ENCODE measurements at places on chromosomes 7 and 10.

- DNase-seq, result no peak
Measured at GRCh38 chr7:151046603-151047573, 1.4 kb upstream of the ASIC3 start.

GRCh38 chr10:7389346-7389745 is 21.5 kb downstream of the SFMBT2 start:
- no peak for DNase-seq

GRCh38 chr7:25303281-25304181 is 75.2 kb upstream of the NPVF start:
- DNase-seq, result no peak

DNA sequence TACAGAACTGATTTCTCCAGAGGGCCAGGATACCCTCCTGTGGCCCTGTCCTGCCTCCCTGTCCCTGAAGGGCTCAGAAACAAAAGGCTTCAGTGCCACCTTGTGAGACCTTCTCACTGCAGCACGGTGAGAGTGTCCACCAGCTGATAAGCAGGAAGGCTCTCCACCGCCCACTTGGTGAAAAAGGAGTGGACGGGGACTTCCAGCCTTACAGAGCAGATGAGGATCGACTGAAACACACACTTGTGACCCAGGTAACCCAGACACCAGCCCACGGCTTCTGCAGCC is 330.1 kb downstream of the GRID1 start:
- DNase-seq, result no peak

- no peak for DNase-seq
Measured at GRCh38 chr7:76048668-76048988, 722 bp downstream of the MDH2 start.

GRCh38 chr10:35417795-35418194 is 81.5 kb downstream of the CCNY start:
- DNase-seq, result no peak

GRCh38 chr7:123661765-123662164 is 6.1 kb downstream of the LMOD2 start:
- no peak for DNase-seq

Measured in iris pigment epithelial cell (primary cell).